ENCODE measurements at places on chromosomes 12 and 14.

GRCh38 chr12:97109441-97109840 lies 202.4 kb downstream of the NEDD1 start:
- no peak for DNase-seq

DNA sequence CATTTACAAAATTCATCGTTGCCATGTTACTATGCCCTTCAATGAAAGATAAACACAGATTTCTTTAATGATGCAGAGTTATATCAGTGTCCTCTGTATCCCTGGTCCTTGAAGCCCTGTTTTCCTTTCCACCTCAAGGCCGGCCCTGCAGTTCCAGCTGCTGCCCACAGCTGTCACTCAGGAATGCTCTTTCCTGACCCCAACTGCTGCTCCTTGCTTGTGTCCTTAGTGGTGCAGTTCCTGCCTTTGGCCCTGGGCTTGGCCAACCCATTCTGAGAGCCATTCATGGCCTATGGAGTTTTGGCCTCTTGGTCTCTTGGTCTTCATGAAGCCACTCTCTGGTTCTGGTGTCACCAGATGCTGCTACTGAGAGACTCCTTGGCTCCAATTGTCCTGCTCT lies 93.1 kb downstream of the GAS2L3 start:
- no peak for DNase-seq

DNA sequence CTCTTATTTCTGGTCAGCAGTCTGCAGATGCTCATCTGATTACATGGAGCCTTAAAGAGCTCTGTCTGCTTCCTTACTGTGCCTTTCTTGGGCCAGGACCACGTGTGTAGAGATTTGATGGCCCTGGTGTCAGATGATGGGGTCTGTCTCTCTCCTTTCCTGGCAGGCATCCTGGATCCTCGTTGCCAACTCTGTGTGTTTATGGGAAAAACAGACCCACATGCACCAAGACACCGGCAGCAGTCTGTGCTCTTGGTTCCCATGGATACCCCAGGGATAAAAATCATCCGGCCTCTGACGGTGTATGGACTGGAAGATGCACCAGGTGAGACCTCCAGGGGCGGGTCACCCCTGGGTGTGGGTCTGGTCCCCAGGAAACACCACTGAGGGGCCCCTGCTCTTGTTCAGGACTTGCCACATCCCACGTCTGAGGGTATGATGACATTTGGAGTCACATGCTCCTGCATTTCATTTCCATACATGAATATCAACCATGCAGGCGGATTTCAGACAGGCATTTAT lies 18.5 kb upstream of the ALDH2 start:
- DNase-seq: no peak

DNA sequence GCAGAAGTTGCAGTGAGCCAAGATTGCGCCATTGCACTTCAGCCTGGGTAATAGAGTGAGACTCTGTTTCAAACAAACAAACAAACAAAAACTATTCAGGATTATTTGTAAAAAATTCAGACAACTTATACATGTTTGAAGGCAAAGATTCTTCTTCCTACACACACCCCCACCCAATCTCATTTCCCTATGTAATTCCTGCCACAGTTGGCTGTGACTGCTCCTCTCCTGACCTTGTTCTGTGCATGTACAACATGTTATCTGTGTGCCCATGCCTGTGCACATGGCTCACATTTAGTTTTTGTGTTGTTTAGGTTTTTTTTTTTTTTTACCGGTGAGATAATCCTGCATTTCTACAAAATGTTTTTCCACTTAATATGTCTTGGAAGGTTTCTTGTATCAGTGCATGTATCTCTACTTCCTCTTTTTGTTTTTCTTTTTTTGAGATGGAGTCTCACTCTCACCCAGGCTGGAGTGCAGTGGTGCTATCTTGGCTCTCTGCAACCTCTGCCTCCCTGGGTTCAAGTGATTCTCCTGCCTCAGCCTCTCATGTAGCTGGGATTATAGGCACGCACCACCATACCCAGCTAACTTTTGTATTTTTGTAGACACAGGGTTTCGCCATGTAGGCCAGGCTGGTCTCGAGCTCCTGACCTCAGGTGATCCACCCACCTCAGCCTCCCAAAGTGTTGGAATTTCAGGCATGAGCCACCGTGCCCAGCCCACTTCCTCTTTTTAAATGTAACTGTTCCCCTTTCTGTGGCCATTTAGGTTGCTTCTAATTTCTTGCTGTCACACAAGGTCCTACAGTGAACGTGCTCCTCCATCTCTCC lies 8.7 kb downstream of the CFAP251 start:
- no peak for DNase-seq

GRCh38 chr12:48115957-48116356 lies 3.2 kb upstream of the PFKM start:
- no peak for DNase-seq
